Kidney epithelial cell (primary cell): ENCODE measurements at places on chromosomes 7 and 10. TPM values are rescaled to one million over a fixed set of nuclear protein-coding genes. Genes with fewer than 3 reads are reported as not detected.

GRCh38 chr7:118352867-118353453 lies 128.5 kb downstream of the ANKRD7 start:
- DNase-seq = no peak

Gene C7orf33
- not detected in 2 replicates for total RNA-seq

DNA sequence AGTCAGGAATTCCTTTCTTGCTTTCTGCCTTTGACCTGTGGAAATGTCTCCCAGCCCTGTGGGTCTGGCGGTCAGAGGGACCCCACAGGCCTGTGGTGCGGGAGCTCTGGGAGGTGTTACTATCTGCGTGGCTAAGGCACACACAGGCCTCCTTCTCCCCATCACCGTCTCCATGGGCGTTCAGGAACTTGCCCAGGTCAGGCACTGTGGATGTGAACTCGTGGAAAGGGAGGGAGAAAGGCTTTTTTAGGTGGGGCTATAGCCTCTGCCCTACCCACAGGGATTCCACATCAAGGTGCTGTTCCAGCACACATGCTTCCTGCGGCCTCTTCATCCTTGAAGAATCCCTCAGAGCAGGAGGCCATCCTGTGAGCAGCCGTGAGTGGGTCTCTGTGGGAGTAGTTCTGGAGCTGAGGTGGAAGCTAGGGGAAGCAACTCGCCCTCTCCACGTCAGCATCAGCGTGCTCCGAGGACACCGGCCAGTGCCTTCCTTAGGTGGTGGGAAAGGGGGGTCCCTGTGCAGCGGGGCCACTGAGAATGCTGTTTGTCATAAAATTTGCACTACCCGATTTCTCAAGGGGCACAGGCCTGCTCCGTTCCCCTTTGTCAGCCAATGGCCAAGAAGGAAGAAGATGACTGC lies 7.5 kb upstream of the ATP6V0E2 start:
- no peak for DNase-seq

Gene SHH
- total RNA-seq = 2.8 and 4.5 TPM in 2 replicates

- no peak for DNase-seq
These were observed 167.7 kb upstream of the CCDC6 start for GRCh38 chr10:60073781-60074656.

Gene ZNF487
- total RNA-seq = 1.9 and 4.2 TPM in 2 replicates

Gene UNCX
- total RNA-seq = 0.55 and 1.6 TPM in 2 replicates

Gene KCNIP2
- total RNA-seq = 0.29 and 0.48 TPM in 2 replicates

- DNase-seq = no peak
These were observed 19.4 kb upstream of the TMEM72 start for GRCh38 chr10:44891721-44892120.

Gene MOGAT3
- total RNA-seq = not detected in 2 replicates

DNA sequence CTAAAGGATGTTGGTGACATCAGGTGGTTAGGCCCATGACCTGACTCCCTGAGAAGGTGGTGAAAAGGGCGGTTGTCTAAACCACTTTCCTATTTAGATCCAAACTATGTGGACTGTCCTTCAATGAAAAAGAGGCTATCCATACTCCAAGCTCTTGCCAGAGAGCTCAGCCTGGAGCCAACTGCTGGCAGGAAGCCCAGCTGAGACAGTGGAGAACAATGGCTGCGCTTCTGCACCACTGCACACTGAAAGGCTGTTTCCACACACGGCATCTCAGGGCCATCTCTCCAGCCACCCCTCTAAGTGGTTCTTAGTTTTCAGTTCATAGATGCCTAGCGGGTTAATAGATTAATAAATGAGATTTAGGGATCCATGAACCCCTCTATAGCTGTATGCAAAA lies 488.8 kb upstream of the ZMIZ1 start:
- no peak for DNase-seq

DNA sequence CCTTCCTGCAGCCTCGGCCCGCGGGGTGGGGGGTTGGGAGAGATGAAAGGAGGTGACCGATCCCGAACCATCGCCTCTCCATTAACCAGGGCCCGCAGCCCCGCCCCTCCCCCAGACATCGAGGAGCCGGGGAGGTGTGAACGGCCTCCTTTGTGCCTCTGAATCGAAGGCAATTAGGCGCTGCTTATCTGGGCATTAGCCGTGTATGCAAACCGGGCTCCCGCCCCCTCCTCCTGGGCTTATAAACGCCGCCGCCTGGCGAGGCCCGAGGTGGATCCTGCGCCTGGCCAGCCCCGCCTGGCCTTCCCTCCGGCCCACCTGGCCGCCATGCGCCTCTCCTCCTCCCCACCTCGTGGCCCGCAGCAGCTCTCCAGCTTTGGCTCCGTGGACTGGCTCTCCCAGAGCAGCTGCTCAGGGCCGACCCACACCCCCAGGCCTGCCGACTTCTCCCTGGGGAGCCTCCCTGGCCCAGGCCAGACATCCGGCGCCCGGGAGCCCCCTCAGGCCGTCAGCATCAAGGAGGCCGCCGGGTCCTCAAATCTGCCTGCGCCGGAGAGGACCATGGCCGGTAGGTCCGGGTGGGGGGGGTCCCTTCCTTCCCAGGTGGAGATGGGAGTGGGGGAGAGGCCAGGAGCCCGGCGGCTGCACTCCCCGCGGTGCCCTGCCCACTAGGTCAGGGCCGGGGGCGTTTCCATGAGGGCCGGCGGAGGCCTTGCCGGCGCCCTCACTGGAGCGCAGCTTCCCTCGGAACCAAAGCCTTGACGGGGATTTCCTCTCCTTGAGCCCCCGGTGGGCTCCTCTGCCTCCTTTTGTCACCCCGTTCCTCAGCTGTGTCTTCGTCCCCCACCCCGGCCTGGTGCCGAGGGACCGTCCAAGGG lies at the start of gene VENTX:
VENTX (plus strand) TSS at position 268 of the 878 bp plus-strand sequence; CDS start at position 328, 60 bp downstream.
- no peak for DNase-seq

Gene FAM221A
- total RNA-seq = 14.2 and 15.5 TPM in 2 replicates

Gene EGFR
- total RNA-seq = 67.2 and 76.7 TPM in 2 replicates

Gene PLAC9
- not detected in 2 replicates for total RNA-seq

DNA sequence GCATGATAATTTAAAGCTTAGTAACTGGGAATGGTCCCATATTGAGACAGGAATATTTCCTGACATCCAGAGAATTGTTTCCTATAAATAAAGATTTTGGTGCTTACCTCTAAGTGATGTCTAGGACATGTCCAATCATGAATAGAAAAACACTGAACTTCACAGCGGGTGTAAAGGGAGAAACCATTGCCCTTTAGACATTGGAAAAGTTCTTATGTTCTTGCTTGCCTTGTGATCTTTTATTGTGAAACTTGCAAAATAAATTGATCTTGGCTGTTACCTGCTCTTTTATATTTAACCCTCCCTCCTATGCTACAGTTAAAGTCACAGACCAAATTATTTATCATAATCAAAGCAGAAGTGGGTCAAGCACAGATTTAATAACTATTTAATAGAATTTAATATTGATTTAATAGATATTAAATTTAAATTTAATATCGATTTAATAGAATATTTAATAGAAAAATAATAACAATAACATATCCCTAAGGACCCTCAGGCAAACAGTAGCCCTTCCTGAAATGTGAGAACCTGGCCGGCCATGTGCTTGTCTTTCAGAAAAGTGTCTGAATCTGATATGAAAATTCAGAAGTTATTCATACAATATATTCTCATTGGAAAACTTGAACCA lies 47.0 kb upstream of the AKR1C1 start:
- DNase-seq = no peak

DNA sequence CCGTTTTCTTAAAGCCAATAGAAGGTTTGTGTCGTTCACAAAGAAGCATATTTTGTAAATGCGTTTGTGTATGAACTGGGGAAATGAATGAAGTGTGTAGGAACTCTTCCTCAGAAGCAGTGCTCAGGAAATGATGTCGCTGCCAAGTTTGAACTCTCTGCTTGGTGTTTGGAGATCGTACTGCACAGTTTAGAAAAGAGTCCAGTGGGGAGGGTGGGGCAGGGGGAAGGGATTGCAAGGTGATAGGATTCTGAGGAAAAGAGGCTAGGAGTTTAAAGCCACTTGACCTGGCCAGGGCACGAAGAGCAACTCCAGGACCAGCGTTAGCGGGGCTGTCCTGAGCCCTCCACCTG lies 122.2 kb downstream of the CUBN start:
- DNase-seq = no peak

DNA sequence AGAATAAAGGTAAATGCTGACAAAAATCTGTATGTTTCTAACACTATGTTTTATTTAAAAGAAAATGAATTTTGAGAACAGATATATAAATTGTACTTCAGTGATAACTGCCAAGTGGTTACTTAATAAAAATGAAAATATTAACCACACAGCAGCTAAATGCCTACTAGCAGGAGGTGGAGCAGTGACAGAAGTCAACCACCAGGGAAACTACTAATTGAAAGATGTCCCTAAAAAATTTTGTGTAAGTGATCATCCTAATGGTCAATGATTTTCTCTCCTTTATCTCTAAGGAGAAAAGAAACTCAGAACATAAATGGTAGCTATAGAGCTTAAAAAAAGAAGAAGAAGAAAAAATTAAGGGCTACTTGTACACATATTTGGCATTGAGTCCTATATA lies 22.9 kb downstream of the WNT16 start:
- no peak for DNase-seq

Gene CTBP2
- 124 and 136 TPM in 2 replicates for total RNA-seq

- DNase-seq = no peak
These were observed 42.5 kb downstream of the FAM13C start for GRCh38 chr10:59319854-59320253.

DNA sequence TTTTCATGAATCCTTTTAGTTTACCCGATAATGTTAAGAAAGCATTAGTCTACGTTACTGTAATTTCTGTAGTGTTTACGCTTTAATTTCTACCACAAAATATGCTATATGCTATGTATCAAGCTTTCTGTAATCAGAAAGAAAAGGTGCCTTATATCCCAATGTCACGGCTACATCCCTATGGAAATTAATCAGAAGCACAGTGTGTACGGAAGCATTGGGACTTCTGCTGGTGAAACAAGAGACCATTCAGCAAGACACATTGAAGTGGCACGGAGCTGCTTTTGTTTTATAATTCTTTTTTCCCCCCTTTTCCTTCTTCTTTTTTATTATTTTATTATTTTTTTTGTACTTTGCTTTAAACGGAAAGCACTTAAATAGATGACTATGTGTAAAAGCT lies 31.2 kb upstream of the SH2B2 start:
- DNase-seq = no peak

Gene ARL5B
- 30.3 and 30.6 TPM in 2 replicates for total RNA-seq

Gene EXOC4
- total RNA-seq = 49.9 and 51.6 TPM in 2 replicates

Gene ZNF398
- total RNA-seq = 14.2 and 16.0 TPM in 2 replicates

GRCh38 chr10:127041552-127041951 lies 136.3 kb downstream of the DOCK1 start:
- no peak for DNase-seq

DNA sequence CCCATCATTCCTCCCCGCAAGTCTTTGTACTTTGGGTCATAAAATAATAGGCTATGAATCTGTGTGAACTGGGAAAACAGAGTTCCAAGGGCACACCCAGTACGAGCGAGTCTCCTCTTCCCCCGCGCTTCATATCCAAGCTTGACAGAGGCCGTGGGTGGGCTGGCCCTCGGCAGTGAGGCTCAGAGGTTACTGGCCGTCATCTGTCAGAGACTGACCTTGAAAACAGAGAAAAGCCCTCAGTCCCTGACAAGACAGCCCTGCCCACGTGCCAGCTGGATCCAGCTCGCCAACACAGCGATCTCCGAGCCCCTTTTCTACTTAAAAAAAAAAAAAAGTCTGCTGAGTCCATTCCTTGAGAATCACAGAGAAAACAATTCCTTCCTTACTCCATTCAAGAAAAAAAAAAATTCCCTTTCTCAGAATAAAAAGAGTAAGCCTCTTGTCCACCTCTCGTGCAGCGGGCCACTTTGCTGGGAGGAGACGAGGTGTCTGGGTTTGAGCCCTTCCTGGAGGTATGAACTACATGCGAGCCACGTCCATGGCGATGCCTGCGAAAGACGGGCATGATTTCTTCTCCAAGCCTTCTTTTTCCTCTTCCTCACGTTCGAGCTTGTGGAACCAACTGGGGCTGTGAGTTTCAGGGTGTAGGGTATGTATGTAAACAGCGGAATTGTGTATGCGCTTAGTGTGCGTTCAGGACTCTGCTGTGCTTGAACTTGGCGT lies 744 bp upstream of the BICC1 start:
- DNase-seq = no peak

GRCh38 chr10:184911-185310 lies 49.7 kb downstream of the ZMYND11 start:
- peak; percentile 28 for DNase-seq

Gene SYCE1
- 0.27 and 0.50 TPM in 2 replicates for total RNA-seq

GRCh38 chr7:101172854-101173751 lies 7.0 kb downstream of the NAT16 start:
- DNase-seq = no peak

Gene DNAAF5
- total RNA-seq = 59.7 and 70.6 TPM in 2 replicates

- DNase-seq = peak; percentile 64
These were observed 777 bp downstream of the BICC1 start for GRCh38 chr10:58513188-58514110.

Gene KIN
- 15.3 and 16.9 TPM in 2 replicates for total RNA-seq

DNA sequence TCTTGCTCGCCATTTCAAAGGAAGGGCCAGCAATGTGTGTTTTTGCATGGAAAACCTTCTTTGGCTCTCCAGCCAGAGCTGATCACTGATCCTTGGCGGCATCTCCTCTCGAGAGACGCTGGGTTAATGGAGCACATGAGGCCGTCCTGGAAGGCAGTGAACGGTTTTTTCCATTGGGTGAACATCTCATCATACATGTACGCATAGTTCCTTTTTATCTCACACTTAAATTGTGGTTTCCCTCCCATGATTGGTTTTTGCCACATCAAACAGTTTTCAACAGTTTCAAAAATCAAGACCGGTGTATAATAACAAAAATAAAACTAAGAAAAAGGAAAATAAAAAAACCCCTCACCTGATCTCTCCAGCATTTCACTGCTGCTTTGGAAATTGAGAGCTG lies 276.4 kb downstream of the TCF7L2 start:
- DNase-seq = peak; percentile 9

Gene CRHR2
- total RNA-seq = not detected in 2 replicates

Gene ADAP1
- total RNA-seq = 14.3 and 14.9 TPM in 2 replicates

DNA sequence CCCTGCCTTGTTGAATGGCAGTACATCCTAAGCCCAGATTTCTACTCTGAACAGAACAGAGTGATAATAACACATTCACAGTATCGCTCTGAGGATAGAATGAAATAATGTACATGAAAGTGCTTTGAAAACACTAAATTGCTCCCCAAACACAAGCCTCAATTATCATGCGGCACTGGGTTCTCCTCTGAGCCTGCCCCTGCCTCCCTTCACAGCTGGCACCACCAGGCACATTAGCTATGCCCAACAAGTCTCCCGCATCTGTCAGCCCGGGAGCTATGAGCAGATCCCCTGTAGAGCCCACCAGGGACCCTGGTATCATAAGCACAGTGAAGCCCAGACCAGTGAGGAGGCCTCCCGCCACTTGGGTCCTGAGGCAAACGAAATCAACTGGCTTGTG lies 405.5 kb downstream of the GRID1 start:
- DNase-seq = no peak

DNA sequence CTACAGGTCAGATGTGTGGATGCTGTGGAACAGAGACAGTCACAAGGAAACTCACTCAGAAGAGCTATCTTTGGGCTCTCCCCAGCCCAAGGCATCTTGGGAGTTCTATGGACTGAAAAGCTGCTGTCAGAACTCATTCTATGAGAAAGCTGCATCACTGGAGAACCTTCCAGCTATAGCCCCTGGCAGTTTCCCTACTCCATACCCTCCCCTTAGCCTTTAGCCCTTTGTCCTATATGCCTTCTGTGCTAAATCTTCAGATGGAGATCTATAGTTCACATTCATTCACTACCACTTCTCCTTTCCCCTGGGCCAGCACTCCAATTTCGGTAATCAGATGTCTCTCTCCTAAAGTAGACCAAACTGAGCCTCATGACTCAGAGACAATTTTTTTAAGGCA lies 6.9 kb downstream of the WNT8B start:
- DNase-seq = no peak

Gene GPR85
- total RNA-seq = 0.42 TPM in 1 of 2 replicates, not detected in the other
